T-helper 22 cell (primary cell): ENCODE measurements at places on chromosomes 7 and 10.

- DNase-seq: no peak
These were observed 7.0 kb downstream of the NAPEPLD start for GRCh38 chr7:103141753-103142404.

DNA sequence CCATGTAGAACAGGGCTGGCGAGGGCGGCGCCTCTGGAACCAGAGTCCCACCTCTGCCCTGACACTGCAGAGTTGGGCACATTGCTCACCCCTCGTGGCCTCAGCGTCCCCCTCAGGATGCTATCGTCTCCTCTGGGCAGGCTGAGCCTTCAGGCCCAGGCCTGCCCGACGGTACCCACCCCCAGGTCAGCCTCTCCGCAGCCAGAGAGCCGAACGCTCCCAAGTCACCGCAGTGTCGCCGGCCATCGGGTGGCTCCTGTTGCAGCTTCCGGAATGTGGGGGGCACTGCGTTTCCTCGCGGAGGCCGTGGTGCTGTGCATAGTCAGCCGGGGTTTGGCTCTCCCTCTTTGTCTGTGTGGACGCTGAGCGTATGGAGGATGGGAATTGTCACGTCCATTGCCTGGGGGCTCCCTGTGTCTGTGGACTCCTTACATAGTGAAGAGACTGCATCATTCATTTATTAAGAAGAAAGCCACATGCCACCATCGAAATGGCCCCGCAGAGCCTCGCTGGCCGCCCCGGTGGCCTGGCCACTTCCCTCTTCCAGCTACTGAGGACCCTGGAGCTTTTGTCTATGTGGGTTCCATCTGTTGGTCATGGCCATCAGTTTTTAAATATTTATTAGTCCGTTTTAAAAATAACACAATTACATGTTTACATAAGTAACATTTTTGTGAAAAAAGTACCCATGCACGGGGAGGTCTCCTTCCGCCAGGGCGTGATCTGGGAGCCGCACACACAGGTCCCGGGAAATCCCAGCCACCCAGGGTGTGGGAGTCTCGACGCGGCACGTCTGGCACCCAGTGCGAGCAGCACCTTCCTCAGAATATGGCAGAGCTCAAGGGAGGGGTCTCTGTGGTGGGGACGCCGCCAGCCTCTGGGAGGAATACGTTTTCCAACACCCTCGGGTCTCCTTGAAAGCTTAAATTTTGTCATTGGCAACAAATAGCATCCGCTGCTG lies 15.6 kb downstream of the NKX6-2 start:
- DNase-seq: no peak

GRCh38 chr10:35421553-35422178 lies 85.4 kb downstream of the CCNY start:
- no peak for DNase-seq

- DNase-seq: no peak
These were observed 53.6 kb upstream of the DYNC1I1 start for GRCh38 chr7:95718577-95719410.

DNA sequence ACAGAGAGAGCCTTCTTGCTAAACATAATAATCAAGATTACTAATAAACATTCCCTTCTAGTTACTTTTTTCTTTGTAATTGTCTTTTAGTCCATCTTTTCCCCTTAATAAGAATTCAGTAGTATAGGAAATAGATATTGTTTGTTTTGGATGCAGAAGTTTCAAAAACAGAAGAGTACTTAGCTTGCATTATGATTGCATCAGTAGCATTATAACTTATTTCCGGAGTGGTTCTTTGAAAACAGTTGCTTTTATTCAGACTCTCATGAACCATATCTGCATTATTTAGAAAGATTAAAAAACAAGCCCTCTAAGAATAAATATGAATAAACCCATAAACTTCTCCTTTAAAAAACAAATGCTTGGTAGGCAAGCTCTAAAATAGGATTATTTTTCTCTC lies 34.0 kb upstream of the DKK1 start:
- DNase-seq: no peak

GRCh38 chr7:84591897-84592296 lies 397.3 kb upstream of the SEMA3A start:
- DNase-seq: no peak

DNA sequence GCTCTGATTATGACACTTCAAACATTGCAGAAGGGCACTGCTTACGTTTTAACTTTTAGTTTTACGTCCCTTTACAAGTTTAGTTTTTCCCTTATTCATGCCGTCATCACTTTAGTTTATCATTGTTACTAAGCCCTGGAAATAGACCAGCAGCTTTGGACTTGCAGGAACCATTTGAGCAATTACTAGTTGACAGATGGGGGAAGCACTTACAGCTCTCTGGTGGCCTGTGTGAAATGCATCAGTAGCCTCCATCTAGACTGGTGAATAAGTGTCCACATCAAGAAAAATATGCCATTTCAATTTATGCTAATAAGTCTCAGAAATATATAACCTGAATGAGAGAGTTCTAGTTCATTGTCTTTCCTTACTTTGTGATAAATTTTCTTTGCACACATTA lies 194.9 kb upstream of the GRM3 start:
- DNase-seq: no peak

- no peak for DNase-seq
These were observed 48.8 kb upstream of the ZPBP start for GRCh38 chr7:50141854-50142253.

GRCh38 chr10:60434418-60435046 lies 44.9 kb upstream of the ANK3 start:
- no peak for DNase-seq

DNA sequence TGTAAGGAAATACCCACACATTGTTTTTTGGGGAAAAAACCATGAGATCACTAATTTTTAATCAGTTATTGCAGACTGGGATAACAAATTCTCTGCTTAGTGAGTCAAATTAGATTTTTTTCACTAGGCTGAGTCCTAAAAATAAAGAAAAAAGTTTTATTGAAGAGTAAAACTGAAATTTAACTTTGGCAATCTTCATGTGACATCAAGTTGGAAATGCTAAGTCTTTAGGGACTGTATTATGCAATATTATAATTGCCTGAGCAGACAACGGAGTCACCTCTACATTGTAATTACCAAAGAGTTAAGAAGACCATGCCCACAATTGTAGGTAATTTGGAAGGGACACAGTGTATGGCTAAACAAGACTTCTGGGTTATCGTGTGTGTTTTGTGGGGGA lies 2.2 kb upstream of the CLEC5A start:
- no peak for DNase-seq

- DNase-seq: no peak
These were observed 280.5 kb downstream of the KCND2 start for GRCh38 chr7:120553491-120553890.

DNA sequence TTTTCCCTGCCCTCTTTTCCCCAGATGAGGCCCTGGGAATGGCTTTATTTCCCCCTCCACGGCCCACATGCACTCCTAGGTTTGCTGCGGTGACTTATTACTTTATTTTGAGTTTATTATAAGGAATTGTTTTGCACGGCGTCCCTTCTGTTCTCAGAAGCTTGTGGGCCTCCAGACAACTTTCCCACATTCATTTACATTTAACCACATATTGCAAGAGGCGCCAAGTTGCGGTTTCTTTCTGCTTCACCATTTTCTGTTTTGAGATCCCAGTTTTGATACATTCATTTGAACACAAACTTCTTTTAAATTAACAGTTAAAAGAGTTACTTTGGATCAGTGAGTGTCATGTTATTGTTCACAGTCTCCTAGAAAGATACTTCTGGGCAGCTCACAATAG lies 532.5 kb upstream of the MGMT start:
- no peak for DNase-seq

DNA sequence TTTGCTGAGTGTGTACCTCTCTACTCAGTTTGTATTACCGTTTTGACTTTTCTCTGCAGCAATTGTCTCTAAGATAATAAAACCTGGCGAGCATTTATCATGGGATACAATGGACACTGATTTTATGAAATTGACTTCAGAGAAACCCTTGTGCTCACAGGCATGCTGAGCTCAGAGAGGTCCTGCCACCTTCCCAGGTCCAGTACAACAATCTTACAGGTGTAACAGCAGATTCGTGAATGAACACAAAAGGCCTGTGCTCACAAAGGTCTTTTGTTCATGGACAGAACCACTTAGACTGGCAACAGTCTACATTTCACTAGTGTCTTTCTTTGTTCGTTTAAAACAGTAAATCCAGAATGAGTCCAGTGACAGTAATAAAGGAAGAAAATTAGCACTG lies 43.2 kb downstream of the HECW1 start:
- no peak for DNase-seq

GRCh38 chr10:35495521-35496119 lies 109.5 kb upstream of the GJD4 start:
- DNase-seq: no peak

- DNase-seq: no peak
These were observed 172.3 kb downstream of the MDFIC start for GRCh38 chr7:115094163-115094562.

DNA sequence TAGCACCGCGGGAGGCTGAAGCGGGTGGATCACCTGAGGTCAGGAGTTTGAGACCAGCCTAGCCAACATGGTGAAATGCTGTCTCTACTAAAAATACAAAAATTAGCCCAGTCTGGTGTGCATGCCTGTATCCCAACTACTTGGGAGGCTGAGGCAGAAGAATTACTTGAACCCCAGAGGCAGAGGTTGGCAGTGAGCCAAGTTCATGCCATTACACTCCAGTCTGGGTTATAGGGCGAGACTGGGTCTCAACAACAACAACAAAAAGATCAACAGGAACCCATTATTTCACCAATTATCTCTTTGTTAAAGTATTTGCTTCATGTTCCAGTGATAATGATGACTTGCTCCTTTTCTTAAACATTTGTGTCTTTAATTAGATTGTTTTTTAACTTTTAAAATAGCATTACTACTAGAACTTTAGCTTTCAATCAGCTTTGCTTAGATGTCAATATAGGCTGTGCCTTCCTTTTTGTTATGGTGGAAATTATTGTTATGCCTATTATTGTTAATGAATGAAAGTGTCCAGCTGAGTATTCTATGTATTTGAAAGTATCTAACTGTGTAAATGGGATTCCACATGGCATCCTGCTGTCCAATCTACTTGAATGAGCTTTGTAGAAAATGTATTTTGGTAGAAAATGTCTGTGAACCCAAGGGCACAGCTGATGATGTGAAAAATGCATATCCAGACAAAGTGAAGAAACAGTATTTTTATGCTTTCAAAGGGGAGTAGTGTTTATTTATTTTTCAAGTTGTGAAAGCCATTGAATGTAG lies 61.7 kb upstream of the CSTF2T start:
- DNase-seq: no peak

DNA sequence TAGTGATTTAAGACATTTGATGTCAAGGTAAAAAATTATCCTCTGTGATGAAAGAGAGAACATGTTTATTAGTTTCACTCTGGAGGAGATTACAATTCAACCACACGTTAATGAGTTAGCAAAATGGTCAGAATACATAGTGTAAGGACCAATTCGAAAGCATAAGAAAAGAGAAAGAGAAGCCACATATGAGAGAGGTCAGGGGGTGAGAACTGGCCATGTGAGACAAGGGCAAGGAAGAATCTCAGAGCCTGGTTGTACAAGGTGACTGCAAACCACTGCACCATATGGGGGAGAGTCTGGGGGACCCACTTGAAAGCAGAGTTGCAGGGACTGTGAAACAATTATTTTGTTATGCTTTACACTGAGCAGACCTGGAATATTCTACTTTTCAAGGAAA lies 27.7 kb upstream of the BET1 start:
- no peak for DNase-seq

GRCh38 chr7:95737828-95738505 lies 34.4 kb upstream of the DYNC1I1 start:
- no peak for DNase-seq

GRCh38 chr7:151644554-151644953 lies 124.9 kb upstream of the RHEB start:
- no peak for DNase-seq

- DNase-seq: no peak
These were observed 30.6 kb downstream of the MAPK8 start for GRCh38 chr10:48336978-48337599.

- DNase-seq: no peak
These were observed 162.0 kb upstream of the PLXNA4 start for GRCh38 chr7:132738254-132738653.

DNA sequence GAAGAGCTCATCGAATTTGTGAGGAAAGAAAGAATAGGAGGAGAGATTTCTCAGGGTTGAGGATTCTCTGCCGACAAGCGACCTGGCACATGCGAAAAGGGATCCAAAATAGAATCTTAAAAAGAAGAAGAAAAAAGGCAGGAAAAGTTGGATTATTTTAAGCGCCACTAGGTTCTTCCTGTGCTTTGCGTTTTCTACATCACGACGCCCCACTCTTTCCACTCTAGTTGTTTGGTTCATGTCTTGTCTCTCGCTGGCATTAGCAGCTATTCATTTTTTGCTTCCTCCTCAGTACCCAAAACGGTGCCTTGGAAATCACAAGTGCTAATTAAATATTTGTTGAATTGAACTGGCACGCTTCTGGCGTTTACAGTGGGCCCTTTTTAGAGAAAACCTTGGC lies 674 bp upstream of the FRA10AC1 start:
- no peak for DNase-seq

DNA sequence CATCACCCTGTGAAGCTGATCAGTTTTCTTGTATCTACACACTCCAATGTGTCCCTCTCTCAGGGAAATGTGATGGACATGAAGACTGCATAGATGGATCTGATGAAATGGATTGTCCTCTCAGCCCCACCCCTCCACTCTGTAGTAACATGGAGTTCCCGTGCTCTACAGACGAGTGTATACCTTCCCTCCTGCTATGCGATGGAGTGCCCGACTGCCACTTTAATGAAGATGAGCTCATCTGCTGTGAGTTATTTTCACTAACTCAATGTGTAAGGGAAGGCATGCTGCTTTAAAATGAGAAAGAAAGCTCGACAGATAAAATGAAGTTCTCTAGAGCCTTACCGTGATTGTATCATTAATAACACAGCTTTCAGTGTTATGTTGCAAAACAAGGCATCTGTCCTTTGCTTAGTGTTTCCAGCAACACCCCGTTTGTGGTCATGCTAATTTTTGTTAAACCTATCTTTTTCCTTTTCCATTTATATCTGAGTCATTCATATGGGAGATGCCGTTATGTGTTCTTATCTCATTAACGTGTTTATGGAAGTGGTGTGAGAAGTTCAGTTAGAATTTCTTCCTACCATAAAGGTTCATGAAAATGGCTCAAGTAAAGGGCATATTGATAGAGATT lies 220.9 kb upstream of the PLXDC2 start:
- DNase-seq: no peak

- no peak for DNase-seq
These were observed at the start of gene ZNF804B for GRCh38 chr7:88759230-88760135. Gene ZNF804B, plus strand, starts transcription at chr7:88759700. Its CDS starts 277 bp downstream, at chr7:88759977.
